BE2C (cell line): ENCODE measurements at places on chromosomes 3 and 15.

- no peak for DNase-seq
These were observed 311.9 kb downstream of the EDEM1 start for GRCh38 chr3:5499404-5499803.

- no peak for DNase-seq
These were observed 6.9 kb downstream of the ABTB1 start for GRCh38 chr3:127679534-127680145.

- DNase-seq: no peak
These were observed 140.9 kb downstream of the PLCL2 start for GRCh38 chr3:17025594-17026139.

GRCh38 chr3:160660902-160661301 is 16.1 kb upstream of the ARL14 start:
- no peak for DNase-seq

DNA sequence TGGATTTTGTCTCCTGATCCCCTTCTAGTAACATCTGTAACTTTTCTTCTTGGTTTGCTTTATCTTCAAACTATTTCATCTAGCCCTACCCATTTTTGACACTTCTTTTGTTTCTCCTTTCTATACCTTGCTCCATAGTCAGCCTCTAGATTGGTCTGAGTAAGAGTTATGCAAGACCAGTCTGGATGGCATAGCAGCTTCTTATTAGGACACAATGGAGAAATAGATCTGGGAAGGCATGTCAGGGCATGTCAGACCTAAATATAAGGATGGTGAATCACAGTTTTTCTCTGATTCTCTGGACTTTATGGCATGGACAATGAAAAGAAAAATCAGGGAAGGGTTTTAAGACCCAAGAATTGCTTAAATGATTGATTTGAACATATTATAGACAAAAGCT is 452.5 kb downstream of the RAP2B start:
- no peak for DNase-seq

DNA sequence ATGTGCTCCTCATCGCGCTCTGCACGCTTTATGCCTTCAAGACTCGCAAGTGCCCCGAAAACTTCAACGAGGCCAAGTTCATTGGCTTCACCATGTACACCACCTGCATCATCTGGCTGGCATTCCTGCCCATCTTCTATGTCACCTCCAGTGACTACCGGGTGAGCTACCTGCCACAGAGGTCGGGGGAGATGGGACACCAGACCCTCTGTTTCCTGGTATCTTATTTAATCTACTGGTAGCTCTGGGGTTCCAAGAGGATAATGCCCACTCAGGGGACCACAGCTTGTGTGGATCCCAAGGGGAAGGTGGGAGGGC is 9.1 kb downstream of the GRM2 start:
- no peak for DNase-seq

- DNase-seq: no peak
These were observed 148.8 kb downstream of the KCNMB2 start for GRCh38 chr3:178684881-178685590.

DNA sequence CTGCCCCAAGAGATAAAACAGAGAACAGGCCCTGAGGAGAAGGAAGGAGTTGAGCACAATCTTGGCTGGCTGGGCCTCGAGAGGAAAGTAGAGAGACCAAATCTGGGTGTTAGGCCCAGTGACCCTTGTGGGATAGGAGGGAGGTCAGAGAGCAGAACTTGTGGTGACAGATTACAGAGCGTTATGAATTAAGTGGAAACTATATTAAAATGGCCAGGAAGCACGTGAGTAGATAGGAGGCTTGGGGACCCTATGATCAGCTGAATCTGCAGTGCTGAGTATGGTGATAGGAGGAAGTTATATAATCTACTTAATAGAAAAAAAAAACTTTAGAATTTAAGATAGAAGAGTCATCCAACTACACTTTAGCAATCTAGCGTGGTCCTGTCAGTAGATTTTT is 30.0 kb downstream of the ST6GAL1 start:
- DNase-seq: no peak

- no peak for DNase-seq
These were observed 150.5 kb upstream of the PRR20G start for GRCh38 chr3:127438371-127438770.

DNA sequence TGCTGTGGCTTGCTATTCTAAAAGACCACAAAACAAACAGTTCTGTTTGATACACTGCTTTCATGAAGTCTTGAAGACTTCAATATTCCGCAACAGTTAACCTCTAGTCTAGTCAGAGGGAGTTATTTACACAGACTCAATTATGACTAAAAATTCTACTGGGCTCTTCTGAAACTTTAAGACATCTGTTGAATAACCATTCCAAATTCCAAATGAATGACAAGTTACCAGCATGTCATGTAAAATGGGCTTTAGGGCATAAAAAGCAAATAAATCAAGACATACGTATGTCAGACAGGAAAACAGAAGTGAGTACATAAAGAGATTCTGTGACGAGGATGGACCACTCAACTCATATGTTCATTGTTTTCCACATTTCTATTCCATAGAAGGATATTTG is 93.9 kb downstream of the PLOD2 start:
- DNase-seq: no peak

GRCh38 chr15:76343313-76343996 is 6.9 kb downstream of the ISL2 start:
- no peak for DNase-seq

DNA sequence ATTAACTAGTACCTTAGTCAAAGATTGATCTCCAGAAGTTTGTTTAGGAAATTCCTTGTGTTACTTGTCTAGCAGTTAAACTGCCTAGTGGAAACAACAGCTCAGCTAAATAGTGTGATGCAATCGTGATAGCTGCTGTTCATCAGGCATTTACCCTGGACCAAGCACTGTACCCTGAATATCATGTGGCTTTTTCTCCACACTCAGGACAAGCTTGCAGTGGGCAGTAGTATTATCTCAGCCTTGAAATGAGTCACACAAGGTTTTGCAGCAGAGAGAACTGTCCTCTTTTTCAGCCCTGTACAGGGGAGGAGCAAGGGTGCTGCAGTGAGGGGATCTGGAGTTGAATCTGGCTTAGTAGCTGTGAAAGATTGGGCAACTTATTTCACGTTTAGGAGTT is 208.4 kb downstream of the TP63 start:
- DNase-seq: no peak

DNA sequence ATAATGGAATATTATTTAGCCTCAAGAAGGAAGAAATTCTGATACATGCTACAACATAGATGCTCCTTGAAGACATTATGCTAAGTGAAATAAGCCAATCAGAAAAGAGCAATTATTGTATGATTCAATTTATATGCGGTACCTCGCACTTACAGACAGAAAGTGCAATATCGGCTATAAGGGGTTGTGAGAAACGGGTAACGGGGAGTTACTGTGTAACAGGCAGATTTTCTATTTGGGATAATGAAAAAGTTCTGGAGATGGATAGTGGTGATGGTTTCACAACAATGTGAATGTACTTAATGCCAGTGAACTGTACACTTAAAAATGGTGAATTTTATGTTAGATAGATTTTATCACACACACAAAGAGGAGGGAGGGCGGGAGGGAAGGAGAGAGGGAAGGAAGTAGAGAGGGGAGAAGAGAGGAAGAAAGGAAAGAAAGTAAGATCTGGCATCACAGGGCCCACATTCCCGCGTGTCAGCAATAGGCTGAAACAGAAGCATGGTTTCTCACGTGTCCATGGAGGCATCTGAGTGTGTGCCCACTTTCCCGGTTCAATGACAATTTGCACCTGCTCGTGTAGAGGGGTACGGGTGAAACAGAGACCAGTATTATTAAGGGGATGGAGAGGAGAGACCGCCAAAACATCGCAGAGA is 700 bp upstream of the BLM start:
- DNase-seq: no peak

- DNase-seq: no peak
These were observed 36.8 kb upstream of the ZDHHC23 start for GRCh38 chr3:113910966-113911365.
